Urothelium cell line (cell line): ENCODE measurements at places on chromosomes 5 and 9.

DNA sequence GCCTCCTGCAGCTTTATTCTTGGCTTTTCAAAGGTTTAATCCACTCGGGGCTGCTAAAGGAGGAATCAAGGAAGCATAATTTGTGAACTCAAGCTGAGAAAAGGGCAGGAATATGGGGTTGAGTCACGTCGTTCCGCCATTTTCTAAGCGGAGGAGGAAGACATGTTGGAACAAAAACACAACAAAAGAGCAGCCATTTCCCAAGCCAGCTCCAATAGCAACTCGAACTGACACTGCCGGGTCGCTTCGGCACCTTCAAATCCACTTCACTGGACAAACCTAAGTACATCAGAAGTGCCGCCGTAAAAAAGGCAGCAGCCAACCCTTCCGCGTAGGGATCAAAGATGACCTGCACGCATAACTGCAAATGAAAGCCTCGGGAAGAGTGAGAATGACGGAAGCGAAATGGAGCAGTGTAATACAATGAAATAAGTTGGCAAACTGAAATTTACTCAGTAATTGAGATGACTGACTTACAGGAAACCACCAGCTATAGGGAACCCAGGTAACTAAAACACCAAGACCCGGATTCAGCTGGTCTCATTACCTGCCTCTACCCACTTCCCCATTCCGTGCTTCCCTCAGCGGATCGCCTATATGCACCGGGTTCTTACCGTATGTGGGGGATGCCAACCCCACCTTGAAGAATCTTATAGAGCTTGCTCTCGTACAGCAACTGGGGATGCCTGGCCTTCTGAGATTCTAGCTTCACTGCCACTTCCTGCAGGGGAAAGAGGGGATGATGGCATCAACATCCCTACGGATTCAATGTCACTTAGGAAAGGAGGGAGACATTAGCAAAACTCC lies 1.6 kb downstream of the CSNK1A1 start:
- peak; percentile 15 for DNase-seq

DNA sequence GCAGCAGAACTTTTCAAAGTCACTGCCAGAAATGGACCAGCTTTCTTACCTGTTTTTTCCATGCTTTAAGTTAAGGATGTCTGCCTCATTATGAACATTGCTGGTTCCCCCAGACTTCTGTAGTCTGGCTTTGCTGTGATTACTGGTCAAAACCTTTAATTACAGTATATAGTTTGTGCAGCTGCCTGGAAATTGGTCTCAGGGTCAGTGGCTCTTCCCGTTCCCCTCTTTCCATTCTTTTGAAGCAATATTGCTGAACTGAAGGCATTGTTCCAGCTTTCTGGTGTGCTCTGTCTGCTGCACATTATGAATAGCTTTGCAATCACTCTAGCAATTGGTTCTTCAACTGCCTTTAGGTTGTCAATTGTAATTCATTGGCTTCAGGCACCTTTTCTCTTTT lies 206.5 kb downstream of the ARL15 start:
- no peak for DNase-seq

DNA sequence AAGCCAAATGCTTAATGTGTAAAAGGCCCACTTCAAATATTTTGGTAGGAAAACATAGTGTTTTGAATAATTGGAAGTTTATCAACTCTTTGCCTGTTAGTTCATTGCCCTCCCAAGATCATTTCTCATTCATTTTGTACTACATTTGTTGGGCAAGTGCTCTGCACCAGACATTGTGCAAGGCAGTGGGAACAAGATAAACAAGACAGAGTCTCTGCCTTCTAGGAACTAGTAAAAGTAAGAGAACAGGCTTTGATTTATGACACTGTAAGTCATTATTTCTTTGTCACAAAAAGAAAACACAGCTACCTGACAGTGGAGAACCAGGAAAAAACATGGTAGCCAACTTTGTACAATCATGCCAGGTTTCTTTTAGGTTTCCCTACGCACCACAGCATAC lies 63.7 kb upstream of the PAM start:
- DNase-seq, result no peak

DNA sequence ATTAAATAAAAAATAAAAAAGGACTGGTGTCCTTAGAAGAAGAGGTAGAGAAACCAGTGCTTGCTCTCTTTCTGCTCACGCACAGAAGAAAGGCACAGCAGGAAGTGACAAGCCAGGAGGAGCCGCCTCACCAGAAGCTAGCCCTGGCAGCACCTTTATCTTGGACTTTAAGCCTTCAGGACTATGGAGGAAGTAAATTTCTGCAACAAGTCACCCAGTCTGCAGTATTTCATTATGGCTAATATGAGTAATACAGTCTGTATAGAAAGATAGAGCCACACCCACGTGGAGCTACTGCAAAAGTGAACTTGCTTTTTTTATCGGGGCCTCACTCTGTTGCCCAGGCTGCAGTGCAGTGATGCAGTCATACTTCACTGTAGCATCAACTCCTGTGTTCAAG lies 68.4 kb downstream of the PDZD2 start:
- no peak for DNase-seq

DNA sequence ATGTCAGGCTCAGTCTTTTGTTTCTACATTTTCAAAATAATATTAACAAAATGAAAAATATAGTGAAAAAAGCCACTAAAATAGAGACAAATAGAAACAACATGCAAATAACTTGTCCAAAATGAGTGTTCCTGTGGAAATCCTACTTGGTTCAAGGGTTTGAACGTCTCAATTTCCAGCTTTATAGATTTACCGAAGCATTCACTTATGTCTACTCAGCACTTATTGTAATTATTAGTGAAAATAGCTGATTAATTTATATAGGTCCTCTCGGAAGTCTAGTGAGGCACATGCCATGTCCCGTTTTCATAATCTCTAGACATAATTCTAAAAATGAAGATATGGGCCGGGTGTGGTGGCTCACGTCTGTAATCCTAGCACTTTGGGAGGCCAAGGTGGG lies 99.9 kb upstream of the NFIB start:
- no peak for DNase-seq

DNA sequence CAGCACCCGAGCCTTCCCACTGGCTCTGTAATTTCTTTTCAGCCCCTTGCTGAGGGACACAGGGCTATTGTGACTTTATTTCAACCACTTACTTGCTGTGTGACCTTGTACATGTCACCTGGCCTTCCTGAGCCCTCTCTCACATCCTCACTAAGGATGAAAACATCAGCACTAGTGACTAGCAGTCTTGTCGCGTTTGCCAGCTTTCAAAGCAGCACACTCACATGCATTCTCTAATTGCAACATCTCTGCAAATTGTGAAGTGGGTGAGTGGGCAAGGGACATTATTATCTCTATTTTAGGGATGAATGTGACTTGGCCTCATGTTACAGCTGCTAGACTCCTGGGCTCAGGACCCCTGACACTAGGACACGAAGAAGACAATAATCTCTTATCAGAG lies 144.5 kb downstream of the SEC61B start:
- DNase-seq, result no peak

DNA sequence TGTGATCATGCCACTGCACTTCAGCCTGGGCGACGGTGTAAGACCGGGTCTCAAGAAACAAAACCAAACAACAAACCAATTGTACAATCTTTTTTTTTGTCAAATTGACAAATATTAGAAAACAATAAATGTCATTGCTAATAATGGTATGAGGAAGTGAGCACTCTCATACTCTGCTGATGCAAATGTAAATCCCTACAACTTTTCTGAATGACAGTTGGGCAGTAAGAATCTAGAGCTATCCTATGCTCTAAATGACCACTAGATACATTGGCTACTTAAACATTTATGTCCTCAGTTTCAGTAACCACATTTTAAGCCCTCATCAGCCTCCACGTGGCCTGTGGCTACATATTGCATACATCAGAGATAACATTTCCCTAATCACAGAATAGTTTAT lies 256.2 kb downstream of the FER start:
- no peak for DNase-seq

- no peak for DNase-seq
Measured at GRCh38 chr5:82183828-82184227, 94.3 kb downstream of the RPS23 start.

DNA sequence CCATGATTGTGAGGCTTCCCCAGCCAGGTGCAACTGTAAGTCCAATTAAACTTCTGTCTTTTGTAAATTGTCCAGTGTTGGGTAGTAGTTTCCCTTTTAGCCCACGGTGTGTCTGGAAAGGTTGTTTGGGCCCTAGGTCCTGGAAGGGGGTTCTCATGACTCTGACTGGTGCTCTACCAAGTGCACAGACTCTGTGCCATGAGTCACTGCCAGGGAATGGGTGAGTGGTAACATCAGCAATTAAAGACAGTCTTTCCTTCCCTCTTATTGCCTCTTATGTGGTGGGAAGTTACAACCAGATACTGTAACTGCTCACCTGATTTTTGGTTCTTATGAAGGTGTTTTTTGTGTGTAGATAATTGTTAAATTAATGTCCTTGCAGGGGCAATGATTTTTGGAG lies 141.2 kb downstream of the PRDM9 start:
- peak; percentile 20 for DNase-seq

GRCh38 chr5:172274951-172275753 lies 8.4 kb downstream of the UBTD2 start:
- DNase-seq, result no peak

DNA sequence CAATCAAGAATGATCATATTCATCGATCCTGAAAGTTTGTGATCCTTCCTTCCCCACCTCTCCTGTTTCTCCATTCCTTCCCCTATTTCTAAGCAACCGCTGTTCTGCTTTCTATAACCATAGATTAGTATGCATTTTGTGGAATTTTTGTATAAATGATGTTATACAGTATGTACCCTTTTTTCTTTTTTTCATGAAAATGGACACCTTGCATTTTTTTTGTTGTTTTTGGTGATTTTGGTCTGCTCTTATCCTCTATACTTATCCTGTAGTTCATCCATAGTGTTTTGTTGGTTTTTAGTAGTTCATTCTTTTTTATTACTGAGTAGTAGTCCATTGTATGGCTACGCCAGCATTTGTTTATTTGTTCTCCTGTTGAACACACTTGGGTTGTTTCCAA lies 46.1 kb downstream of the SCGB3A1 start:
- DNase-seq, result no peak

GRCh38 chr5:77937015-77937908 lies 161.1 kb upstream of the TBCA start:
- DNase-seq, result no peak

DNA sequence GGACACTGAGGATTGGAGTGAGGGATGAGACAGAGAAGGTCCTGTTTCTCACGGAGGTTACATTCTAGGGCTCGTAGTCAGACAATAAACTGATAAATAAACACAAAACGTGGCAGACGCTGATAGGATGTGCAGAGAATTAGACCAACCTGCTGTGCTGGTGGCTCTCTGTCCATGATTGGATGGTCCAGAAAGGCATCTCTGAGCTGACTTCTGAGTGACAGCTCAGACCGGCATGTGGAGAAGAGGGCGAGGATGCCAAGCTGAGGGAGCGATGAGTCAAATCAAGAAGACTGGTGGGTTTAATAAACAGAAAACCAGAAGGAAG lies 132.3 kb upstream of the TAF11L2 start:
- no peak for DNase-seq

- no peak for DNase-seq
Measured at GRCh38 chr9:122475717-122476116, 2.0 kb downstream of the OR1J1 start.

- DNase-seq, result no peak
Measured at GRCh38 chr9:94894094-94894699, 167.7 kb downstream of the AOPEP start.

- DNase-seq, result peak; percentile 32
Measured at GRCh38 chr9:75378036-75378435, 289.7 kb downstream of the OSTF1 start.

DNA sequence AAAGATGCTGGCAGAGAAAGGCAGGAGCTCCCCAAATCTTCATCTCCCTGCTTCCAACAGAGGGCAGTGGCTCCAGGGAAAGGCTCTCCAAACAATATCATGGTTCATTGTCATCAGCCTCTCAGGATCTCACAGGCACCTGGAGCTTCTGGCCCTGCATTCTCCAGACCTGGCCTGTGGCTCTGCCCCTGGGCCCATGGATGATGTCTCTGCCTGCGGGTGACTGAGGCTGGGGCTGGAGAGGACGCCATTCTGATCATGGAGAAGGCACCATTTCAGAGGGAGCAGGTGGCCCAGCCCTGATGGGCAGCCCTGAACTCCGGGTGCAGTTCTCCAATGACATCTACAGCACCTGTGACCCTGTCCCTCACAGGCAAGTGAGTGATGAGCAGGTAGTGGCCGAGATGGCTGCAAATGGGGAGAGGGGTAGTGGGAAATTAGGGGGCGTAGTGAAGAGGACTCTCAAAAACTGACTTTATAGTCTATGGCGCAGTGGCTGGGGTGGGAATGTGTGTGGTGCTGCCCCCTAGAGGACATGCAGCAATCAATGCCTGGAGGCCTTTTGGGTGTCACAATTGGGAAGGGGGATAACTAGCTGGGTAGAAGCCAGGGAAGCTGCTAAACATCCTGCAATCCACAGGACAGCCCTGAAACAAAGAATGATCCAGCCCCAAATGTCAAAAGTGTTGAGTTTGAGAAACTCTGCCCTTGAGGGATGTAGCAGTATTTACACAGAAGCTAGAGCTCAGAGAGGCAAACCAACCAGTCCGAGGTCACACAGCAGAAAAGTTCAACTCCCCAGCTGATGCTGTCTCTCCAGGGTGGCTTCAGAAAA lies 3.2 kb downstream of the SH3PXD2B start:
- DNase-seq, result peak; percentile 45

- DNase-seq, result peak; percentile 59
Measured at GRCh38 chr9:13033959-13034693, 245.4 kb downstream of the MPDZ start.

DNA sequence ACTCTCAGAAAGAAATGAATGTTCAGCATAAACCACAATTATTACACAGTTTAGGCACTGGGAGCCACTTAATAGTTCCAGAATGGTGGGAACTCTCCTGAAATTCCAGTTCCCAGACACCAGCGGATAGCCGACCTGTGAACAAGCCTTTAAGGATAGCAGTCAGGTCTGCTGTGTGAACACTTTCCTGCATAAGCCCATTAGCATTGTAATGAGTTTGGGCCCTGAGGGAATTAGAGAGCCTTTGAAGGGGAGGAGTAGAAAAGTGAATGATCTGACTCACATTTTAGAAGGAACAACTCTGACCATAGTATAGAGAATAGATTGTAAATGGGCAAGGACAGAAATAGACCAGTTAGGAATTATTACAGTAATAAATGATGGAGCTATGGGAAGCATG lies 189.1 kb downstream of the ADGRV1 start:
- DNase-seq, result no peak

- DNase-seq, result no peak
Measured at GRCh38 chr9:22117511-22118384, 108.6 kb upstream of the CDKN2B start.

DNA sequence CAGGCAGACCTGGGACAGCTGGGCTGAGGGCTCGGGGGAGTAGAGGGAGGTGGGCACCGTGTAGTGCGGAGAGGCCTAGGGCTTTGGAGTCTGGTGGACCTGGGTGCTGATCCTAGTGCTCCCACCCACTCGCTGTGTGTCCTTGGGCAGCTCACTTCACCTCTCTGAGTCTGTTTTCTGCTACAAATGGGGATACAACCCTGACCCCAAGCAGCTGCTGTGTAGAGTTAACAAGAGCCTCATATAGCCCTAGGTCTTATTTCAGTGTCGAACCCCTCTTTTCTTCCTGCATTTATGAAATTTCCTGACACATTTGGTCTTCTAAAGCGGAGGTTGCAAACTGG lies 16.4 kb downstream of the ERGIC1 start:
- DNase-seq, result no peak

GRCh38 chr5:111231119-111231518 lies 6.9 kb downstream of the CAMK4 start:
- DNase-seq, result no peak
